ENCODE measurements at places on chromosomes 13 and 19.

- DNase-seq = no peak
Observed at GRCh38 chr19:30512176-30513081, 140.2 kb downstream of the ZNF536 start.

DNA sequence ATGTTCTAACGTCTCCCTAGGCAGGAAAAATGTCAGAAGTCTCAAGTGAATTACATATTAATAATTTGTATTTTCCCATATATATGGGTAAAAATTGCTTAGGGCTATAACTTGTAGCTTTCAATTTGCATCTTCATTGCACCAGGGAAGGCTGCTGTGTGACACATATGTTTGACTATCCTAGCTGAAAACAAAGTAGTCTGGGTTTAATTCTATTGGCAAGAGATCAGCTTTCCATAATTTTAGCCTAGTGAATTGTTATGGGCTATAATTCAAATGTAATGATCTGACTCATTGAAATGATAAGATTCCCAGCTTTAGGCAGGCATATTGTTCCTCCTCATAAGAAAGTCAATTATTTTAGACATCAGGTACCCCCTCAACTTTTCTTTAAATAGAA is 553.1 kb downstream of the DCT start:
- no peak for DNase-seq

DNA sequence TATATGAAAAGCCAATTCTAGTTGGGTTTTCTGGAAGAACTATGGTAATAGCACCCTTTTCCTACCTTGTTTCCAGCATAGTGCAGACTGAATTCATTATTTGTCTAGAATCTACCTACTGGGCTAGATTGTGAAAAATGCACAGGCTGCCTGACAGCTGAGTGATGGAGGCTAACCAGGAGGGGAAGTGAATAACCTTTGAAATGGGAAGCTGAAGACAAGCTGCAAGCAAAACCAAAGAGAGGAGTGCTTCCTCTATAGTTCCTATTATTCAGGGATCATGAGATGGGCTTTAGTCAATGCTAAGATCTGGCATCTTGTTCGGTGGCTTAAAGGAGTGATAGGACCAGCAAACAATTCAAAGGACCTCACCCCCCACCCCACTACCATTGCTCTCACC is 26.9 kb downstream of the MZT1 start:
- no peak for DNase-seq

- DNase-seq = no peak
Observed at GRCh38 chr19:4034048-4035017, 26.8 kb downstream of the PIAS4 start.

DNA sequence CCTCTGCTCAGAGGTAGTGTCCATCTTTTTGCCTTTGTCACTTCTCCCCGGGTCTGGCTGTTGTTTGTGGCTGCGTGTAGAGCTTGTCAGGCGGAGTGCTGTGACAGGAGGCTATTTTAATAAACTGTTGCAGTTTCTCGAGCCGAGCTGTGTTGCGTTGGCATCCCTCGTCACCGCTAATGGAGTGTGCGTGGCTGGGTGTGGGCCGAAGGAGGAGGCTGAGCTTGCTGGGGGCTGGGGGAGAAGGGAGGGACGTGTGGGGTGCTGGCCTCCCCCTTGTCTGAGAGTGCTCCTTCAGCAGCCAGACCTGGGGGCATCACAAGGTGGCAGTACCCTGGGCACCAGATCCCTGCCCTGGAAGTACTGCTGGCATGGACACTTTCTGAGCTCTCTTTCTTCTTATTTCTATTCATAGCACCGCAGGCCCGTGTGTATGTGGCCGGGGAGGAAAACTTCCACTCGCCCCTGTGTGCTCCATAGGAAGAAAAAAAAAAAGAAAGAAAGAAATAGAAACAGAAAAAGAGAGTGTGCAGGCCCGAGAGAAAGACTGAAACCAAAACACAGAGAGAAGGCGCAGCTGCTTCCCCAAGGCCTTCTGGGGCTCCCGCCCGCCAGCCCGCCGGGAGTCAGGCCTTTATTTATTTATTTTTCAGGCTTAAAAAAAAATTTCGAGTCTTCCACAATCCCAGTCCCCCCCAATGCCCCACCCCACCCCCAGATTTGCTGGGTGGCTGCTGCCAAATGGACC is 27.0 kb downstream of the NFIX start:
- DNase-seq = no peak

GRCh38 chr13:21012211-21012610 is 49.2 kb downstream of the LATS2 start:
- no peak for DNase-seq

GRCh38 chr13:70668293-70668692 is 560.0 kb upstream of the KLHL1 start:
- DNase-seq = no peak

GRCh38 chr13:106678646-106679418 is 110.9 kb upstream of the ARGLU1 start:
- no peak for DNase-seq

DNA sequence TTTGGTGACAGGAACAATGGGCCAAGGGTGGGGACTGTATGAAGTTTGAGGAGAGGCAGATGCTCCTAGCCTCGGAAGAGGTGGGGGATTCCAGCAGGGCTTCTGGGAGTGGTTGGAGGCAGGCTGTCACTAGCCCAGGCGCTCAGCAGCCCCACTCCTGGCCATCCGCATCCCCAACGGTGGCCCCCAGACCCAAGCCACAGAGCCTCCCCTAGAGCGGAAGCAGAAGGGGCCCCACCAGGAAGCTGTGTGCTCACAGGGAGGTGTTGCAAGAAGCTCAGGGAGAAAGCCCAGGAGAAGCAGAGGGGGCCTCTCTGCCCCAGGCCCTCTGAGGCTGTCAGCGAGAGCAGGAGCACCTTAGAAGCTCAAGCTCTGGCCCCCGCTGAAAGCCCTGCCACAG is 8.3 kb downstream of the PRAM1 start:
- no peak for DNase-seq

- DNase-seq = no peak
Observed at GRCh38 chr13:93226065-93226622, 463 bp upstream of the GPC6 start.

DNA sequence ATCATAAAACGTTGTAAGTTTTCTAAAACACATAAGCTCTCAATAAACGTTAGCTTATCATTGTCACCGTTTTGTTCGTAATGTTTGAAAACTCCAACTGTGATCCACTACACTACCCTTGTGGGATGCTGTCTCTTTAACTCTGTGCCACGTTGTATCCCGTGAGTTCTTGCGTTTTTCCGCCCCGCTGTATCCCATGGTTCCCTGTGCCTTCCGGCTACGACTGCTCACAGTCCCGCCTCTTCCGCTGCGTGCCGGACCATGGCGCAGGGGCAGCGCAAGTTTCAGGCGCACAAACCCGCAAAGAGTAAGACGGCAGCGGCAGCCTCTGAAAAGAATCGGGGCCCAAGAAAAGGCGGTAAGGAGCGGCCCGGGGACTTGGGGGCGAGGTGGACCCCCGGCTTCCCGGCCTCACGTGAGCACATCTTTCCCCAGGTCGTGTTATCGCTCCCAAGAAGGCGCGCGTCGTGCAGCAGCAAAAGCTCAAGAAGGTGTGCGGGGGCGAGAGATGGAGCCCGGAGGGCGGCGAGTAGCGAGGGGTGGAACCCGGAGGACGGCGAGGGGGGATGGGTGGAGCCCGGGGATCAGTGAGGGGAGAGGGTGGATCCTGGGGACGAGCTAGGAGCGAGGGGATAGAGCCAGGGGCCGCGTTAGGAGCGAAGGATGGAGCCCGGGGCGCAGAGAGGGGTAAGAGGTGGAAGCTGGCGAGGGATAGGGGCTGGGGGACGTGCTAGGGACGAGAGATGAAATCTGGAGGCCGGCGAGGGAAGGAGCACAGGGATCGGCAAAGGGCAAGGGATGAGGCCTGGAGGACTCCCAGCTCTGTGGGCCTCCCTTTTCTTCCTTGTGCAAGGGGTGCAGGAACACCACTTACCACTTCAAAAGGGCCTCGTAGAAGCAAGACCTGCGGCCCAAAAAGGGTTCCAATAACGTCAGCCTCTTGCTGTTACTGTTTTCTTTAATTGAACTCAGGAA is at the start of gene C19orf53:
C19orf53 (plus strand) TSS at position 240 of the 975 bp plus-strand sequence; CDS start at position 262, 22 bp downstream.
- peak; percentile 83 for DNase-seq

DNA sequence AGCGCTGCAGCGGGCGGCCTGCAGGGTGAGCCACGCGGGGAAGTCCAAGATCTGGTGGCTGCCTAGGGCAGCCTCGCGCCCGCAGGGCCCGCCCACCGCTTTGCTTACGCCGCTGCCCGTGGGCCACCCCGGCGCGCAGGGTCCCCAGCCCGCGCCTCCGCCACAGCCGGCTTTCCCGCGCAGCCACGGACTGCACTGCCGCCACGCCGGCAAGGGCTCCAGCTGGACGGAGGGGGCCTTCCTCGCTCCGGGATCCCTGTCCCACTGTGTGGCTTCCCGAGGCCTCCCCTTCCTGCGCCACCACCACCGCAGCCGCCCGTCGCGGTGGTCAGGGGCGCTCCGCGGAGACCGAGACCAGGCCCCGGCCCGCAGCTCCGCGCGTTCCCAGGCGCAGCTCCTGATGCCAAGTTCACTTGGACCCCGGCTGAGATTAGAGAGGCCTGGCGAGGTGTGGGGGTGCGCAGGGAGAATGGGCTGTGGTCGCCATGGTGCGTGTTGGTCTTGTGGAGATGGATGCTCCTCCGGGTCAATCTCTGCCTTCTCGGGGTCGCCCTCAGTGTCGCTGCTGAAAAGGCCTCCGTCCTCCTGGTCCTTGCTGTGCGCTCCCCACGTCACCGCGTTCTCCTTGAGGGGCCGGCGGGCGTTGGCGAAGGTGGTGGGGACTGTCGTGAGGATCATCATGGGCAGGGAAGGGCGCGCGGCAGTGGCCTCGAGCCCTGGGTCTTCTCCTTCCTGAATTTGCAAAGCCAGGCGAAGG is 17.9 kb upstream of the RNF17 start:
- no peak for DNase-seq

GRCh38 chr13:24668511-24668910 is 11.7 kb upstream of the ATP12A start:
- DNase-seq = no peak

GRCh38 chr13:27522847-27523246 is 72.5 kb upstream of the MTIF3 start:
- DNase-seq = no peak

- DNase-seq = peak; percentile 45
Observed at GRCh38 chr13:29594710-29595379, 643 bp downstream of the SLC7A1 start.
